Ascending aorta (tissue), 2 donors: ENCODE measurements at places on chromosomes 1 and 21.

GRCh38 chr1:201384406-201384782, 6.9 kb upstream of the TNNT2 start:
- DNase-seq, result no peak

GRCh38 chr21:42676808-42677207, 23.4 kb downstream of the PDE9A start:
- no peak for DNase-seq

- DNase-seq, result no peak
These were observed 51.1 kb upstream of the CTTNBP2NL start for GRCh38 chr1:112344754-112345423.

DNA sequence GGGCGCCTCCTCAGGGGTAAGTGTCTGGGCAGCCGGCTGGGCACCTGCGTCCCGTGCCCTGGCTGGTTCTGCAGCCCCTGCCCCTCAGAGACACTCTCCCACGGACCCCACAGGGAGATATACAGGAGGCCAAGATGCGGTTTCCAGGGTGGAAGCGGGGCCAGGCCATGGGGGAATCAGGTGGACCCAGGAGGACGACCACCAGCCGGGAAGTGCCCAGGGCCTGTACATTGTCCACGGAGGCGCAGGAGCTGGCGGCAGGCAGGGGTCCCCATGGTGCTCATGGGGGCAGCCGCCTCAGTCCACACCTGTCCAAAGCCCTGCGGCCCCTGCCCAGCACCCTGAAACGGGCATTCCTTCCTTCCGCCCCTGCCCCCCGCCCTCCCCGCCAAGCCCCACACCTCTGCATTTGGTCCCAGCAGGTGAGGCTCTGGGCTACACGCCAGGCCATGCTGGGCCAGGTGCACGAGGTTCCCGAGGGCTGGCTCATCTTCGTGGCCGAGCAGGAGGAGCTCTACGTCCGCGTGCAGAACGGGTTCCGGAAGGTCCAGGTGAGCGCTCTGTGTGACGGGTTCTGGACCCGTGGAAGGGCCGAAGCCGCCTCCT, 36.7 kb downstream of the SLC19A1 start:
- peak; percentile 54 for DNase-seq

GRCh38 chr1:243686159-243686558, 163.9 kb downstream of the AKT3 start:
- no peak for DNase-seq

DNA sequence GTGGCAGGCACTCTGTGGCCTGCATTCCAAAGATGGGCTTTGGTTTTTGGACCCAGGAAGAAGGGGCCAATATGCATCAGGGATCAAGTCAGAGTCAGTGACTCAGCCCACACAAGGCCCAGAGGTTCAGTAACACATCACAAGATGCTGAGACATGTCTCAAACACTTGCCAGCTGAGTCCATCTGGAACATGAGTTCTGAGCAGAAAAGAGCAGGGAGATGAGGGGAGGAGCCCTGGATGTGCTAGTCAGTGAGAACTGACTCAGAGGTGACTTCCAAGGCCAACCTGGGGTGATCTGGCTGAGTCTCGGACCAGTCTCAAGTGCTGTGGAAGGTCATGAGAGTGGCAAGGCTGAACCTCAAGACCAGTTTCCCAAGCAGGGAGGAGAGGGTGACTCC, 150.1 kb downstream of the CDC7 start:
- DNase-seq, result peak; percentile 67

DNA sequence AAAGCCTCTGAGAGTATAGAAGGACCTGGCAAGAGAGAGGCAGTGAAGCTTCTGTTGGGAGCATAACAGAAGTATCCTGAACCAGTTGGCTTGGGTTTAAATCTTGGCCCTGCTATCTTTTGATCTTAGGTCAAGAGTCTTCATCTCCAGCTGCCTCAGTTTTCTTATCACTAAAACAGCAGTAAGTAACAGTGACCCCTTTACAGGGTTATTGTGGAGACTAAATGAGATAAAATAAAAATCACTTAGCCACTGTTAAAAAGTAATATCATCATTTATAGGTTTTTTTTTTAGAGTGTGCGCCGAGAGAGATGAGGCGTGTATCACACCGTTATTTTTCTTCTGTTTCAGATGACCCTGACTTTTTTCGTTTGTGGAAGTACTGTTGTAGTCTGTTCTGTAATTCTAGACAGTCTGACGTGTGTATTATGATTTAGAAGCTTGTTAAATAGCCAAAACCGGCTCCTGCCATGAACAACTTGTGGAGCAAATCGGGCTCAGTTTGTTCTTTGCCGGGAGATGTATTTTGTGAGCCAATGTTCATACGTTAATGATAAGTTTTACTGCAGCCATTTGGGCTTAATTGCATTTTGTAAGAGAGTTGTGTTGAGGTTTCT, 1.1 kb downstream of the THRAP3 start:
- DNase-seq, result no peak

DNA sequence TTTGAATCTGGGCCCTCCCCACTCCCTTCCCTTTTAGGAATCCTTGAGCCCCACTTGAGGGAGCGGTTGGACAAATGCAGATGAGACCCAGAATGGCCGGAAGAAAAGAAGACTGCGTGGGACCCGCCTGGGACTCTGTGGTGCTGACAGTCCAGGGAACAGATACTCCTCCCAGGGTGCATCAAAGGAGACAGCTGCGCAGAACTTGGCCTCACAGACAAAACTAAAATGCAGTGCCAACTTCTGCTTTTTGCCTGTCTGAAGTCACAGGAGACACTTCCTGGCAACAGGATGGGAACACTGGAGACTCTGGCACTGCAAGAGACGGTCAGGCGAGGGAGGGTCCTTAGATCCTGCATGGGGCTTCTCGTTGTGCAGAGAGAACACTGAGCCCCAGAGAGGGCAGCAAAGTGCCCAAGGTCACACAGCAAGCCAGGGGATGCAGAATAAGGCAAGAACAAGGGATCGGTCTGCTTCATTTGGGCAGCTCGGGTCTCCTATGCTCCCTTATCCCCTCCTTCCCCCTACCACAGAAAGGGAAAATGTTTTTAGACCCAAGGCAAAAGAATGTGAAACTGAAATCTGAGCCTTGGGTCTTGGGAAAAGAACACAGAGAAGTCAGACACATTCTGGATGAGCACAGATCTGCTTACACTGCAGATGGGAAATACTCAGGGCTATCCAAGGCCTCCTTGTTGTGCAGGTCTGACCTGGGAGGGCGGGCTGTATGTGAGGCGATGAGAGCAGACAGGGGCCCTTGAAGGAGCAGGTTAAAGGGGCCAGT, 182.4 kb downstream of the TRABD2B start:
- DNase-seq, result no peak

GRCh38 chr1:115648717-115649691, 7.2 kb downstream of the VANGL1 start:
- DNase-seq, result no peak

DNA sequence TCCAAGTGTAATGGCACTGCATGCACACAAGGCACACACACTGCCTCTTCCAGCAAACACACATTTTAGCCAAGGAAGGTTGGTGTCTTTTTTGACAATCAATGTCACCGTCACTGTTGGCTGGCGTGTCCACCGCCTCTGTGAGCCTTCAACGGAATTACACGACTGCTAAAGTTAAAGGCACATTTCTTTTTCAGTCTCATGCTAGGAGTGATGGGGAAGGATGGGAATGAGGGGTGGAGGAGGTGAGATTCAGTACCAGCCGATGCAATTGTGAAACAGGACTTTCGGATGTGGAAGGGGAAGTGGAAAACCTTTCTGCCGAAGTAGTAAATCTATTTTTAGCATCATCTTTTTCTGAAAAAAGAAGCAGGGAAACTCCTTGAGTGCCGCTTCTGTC, 1.4 kb downstream of the ELAVL4 start:
- DNase-seq, result no peak
